ENCODE measurements at places on chromosomes 1 and 21. TPM values are rescaled to one million over a fixed set of nuclear protein-coding genes. Genes with fewer than 3 reads are reported as not detected.

DNA sequence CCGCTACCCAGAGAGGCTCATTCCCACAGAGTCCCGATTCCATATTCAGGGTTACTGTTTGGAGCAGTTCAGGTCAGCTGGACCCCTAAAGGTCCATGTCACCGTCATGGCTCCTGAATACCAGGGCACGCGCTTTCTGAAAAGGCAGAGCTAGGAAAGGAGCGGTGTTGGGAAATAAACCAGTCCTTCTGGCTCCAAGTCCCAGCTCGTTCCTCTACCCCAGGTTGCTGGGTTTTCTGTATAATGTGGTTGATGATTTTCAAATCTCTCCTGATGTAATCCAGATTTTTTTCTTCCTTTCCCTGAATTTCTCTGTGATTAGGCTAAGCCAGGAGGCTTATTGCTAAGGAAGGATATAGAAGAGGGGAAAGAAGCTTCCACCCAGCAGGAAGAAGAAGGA, 14.0 kb upstream of the PKP1 start:
- DNase-seq, result no peak

DNA sequence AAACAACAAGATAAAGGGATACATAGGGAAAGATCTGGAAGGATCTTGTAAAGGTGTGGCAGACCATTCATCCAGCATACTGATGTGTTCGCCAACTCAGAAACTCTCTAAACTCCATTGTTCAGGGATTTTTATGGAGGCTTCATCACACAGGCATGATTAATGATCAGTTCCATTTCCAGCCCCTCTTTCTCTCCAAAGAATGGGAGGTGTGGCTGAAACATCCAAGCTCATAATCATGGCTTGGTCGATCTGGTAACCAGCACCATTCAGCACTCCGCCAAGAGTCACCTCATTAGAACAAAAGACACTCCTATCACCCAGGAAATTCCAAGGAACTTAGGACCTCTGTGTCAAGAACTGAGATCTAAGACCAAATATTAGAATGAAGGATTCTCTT, 180.6 kb upstream of the RNPC3 start:
- DNase-seq, result no peak

DNA sequence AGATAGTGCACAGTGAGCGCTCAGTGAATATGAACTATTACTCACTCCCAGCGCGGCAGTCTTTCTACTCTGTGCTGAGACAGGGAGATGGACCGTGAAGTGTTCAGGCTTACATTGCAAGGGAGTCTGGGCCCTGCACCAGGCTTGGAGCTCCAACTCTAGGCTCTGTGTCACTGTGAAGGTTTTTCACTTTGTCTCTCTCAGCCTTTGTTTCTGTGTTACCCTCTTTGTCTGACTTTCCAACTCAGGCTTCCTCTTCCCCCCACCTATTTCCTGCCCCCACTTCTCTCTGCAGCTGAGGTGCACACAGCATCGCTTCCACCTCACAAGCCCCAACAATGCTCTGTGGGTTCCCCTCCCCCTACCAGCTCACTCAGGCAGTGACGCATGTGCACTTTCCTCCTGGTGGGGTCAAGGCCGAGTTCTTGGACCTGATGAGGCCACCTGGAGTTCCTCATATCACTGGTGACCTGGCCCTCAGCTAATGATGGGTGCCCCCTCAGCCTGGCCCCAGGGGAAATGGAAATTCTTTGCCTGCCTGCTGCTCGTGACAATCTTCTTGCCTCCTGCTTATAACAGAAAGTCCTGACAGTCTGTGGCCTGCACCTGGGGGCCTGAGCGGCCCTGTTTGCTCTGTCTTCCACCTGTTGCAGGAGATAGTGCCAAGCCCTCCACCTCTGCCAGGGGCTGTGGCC, 1.1 kb upstream of the LCK start:
- DNase-seq, result peak; percentile 84

GRCh38 chr1:167095368-167095767, 1.5 kb downstream of the STYXL2 start:
- DNase-seq, result no peak

DNA sequence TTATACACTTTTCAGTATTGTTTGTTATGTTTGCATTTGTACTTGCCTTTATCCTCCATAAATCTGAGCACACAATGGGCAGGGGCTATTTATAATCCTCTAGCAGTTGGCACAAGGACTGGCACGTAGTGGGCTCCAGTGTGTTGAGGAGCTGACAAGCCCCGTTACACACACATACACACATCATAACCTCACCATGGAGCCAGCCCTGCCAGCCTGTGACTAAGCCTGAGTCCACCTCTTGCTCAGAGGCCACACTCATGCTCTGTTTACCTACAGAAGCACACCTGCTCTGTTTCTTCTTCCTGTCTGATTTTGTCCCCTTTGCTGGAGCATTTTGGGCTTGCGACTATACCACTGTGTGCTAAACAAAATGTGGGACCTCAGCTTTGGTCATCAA, 64.5 kb upstream of the SPATA6 start:
- DNase-seq, result no peak

DNA sequence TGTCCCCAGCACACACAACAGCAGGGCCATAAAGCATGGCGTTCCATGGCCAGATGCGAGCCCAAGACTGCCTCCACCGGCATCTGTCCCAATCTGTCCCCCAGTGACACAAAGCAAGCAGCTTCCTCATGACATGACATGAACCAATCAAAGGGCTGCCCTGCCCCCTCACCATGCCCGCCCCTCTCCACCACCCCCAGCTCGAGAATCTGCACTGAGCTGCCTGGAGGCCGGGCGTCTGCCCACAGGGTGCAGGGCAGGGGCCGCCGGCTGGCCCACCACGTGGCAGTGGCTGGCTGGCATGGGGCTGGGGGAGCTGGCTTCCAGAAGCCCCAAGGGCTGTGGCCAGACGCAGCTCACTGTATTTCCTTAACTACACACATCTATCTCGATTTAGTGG, 27.8 kb downstream of the WNT9A start:
- no peak for DNase-seq

GRCh38 chr1:231139659-231140654, 21.9 kb upstream of the TRIM67 start:
- no peak for DNase-seq

DNA sequence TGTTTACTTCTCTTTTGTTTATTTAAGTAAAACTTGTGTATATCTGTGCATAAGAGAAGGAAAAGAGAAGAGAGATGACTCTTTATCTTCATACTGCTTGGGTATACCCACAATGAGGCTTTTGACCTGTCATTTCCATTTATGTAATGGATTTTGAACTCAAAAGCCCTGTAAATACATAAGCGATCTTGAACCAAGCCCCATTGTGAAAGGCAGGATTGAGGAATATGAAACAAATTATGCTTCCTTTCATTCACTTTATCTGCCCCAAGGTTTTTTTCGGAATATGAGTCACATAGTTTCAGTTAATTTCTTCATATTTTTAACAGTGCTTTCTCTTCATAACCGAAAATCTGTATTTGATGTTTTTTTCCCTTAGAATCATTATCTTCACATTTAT, 21.4 kb downstream of the CNST start:
- DNase-seq, result no peak

- DNase-seq, result peak; percentile 42
Measured at GRCh38 chr1:91282695-91283420, 121.8 kb downstream of the HFM1 start.

- no peak for DNase-seq
Measured at GRCh38 chr21:34791776-34792503, 123.1 kb downstream of the CLIC6 start.

- DNase-seq, result peak; percentile 22
Measured at GRCh38 chr21:45542667-45543370, 579 bp upstream of the SLC19A1 start.

GRCh38 chr21:24730661-24731060, 876.6 kb downstream of the MRPL39 start:
- no peak for DNase-seq

GRCh38 chr1:36781098-36781497, 253.2 kb downstream of the GRIK3 start:
- no peak for DNase-seq

GRCh38 chr1:47662068-47662467, 224.2 kb downstream of the FOXD2 start:
- DNase-seq, result no peak

DNA sequence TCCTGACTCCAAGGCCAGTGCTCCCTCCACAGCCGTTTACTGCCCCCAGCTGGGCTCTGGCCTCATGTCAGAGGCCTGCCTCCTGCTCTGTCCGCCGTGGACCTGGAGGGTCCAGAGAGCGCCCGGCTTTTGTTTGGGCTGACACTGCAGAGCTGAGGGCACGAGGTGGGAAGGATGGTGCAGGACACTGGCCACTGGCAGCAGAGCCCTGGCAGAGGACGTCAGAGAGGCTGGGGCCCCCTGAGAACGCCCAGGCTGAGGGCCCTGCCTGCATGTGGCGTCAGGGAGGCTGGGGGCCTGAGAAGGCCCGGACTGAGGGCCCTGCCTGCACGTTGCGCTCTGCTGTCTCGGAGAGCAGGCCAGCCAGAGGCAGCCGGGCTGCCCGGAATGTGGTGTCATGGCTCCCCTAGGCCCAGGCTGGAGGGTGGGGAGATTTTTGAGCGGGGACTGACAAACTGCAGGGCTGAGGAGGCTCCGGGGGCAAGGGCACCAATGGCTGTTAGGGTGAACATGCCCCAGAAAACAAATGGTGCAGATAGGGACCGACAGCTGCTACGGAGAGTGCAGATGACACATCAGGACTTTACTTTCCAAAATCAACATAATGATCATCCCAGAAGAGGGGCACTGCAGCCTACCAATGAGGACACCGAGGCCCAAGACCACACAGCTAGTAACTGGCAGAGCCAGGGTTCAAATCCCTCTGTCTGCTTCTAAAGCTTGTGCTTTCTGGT, 31.7 kb downstream of the SLC66A1 start:
- no peak for DNase-seq

DNA sequence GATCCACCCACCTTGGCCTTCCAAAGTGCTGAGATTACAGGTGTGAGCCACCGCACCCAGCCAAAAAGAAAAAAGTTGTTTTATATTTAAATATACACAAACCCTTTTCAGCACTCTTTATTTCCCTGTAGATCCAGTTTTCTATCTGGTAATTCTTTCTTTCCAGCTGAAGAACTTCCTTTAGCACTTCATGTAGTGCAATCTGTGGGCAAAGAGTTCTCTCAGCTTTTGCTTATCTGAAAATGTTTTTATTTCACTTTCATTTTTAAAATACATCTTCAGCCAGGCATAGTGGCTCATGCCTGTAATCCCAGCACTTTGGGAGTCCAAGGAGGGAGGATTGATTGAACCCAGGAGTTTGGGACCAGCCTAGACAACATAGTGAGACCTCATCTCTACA, 28.5 kb upstream of the HYI start:
- no peak for DNase-seq

GRCh38 chr1:11158291-11158690, 30.9 kb upstream of the ANGPTL7 start:
- DNase-seq, result no peak

DNA sequence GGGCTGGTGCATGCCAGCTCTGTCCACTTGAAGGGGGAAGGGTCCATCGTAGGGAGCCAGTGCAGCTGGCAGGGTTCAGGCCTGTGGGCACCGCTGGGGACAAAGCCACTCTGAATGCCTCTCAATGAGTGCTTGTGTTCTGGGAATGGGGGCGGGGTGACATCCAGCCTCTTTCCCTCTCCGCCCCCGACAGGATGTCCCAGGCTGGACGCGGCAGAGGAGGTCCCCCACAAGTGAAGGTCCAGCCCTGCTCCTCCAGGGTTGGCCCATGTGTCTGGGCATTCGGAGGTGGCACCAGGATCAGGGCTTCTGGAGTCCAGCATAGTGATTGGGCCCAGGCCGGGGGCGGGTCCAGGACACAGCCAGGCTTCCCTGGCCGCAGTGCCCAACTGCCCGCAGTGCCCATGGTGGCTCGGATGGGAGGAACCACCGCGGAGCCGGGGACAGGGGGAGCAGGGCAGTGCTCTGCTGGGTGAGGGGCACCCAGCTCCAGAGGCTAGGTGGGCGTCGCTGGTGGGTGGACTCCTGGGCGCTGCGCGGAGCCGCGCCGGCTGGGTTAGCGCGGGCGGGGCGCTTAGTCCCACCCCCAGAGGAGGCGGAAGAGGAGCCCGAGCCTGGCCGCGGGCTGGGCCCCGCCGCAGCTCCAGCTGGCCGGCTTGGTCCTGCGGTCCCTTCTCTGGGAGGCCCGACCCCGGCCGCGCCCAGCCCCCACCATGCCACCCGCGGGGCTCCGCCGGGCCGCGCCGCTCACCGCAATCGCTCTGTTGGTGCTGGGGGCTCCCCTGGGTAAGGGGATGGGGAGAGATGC, at the start of gene SHISA4:
TSS of gene SHISA4 (plus strand) at position 617 of the 808 bp plus-strand sequence. CDS start at position 714, 97 bp downstream.
- peak; percentile 36 for DNase-seq

DNA sequence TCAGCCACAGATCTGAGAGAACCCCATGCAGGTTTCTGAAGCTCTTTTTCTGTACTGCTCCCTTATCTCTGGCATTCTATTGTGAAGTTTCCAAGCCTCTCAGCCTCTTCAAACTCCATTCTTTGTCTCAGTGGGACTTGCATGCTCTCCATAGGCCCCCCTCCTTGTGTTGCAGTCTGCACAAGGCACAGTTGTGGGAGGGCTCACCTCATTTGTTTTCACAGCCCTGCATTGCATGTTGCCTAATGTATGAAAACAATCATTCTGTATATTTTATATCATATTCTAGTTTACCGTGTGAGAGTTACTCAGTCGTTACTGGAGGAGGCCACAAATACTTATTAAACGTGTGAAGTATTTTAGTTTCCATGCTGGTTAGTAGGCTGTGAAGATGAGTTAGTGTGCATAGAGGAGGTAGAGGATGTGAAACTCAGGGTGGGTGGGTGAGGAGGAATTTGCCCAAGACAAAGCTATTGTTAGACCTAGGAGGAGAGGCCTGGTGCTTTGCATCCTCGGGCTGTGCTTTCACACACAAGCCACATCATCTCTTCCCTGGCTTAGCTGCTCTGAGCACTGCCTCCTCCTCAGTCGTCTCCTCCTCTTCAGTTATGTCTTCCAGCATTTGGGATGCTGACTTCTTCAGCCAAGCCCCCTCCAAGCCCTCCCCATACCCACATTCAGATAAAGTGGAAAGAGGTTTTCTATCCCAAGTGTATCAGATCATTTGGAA, 7.8 kb upstream of the CHI3L2 start:
- peak; percentile 49 for DNase-seq

The PRAMEF13 gene
- total RNA-seq, result not detected

The OR2T1 gene
- not detected for total RNA-seq

The CLEC20A gene
- total RNA-seq, result not detected

The PTCH2 gene
- 1.8 TPM for total RNA-seq

The CLDN17 gene
- total RNA-seq, result not detected

The TTC39A gene
- 0.77 TPM for total RNA-seq

The TENT5C gene
- total RNA-seq, result 36.3 TPM

The GFI1 gene
- total RNA-seq, result 117 TPM

The PRKAA2 gene
- not detected for total RNA-seq

The CREG1 gene
- total RNA-seq, result 7.4 TPM

Data from activated T-cell treated with anti-CD3 and anti-CD28 coated beads, Interleukin-2, amount 50 U/mL, for 72 hours (primary cell).